ENCODE measurements at places on chromosomes 4 and X.
A peak's percentile ranks its signal among the peaks of the same experiment; 100 is the strongest.

DNA sequence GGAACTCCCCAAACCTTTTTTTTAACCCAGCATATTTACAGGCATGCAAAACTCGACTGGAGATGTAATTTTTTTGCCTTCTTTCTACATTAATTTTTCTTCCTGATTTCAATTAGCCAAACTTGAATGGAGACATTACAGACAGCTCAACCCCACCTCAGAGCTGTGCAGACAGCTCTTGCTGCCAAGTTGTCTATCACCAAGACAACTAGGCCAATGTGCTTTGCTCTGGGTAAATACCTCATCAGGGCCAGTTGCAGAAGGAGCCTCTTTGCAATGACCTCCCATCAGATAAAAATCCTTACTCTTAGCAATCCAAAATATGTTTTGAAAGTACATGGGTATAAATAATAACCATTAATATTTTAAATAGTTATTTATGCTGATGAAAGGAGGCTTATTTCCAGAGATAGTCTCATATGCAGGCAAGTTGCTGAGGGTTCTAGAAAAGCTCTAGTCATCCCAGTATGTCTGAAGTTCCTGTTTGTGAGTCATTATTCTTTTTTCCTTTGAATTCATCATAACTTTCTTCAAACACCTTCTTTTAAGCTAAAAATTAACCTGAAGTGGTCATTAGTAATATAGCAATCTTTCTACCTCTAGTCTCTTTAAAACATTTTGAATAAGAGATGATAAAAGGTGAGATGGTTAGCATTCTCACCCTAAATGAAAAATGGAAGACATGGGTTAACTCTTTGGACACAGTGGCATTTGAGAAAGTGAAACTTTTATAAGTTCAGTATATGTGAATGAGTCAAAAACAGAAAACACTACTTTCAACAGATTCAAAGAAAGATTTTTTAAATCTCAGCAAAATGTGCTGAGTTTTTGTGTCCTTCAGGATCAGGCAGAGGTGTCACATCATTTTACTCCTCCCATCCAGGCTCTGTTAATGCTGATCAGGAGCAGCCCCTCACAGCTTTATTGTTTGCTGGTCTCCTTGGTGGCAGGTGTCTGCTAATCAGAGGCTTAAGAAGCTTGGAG lies 475.5 kb upstream of the FGF16 start:
- DNase-seq = no peak

DNA sequence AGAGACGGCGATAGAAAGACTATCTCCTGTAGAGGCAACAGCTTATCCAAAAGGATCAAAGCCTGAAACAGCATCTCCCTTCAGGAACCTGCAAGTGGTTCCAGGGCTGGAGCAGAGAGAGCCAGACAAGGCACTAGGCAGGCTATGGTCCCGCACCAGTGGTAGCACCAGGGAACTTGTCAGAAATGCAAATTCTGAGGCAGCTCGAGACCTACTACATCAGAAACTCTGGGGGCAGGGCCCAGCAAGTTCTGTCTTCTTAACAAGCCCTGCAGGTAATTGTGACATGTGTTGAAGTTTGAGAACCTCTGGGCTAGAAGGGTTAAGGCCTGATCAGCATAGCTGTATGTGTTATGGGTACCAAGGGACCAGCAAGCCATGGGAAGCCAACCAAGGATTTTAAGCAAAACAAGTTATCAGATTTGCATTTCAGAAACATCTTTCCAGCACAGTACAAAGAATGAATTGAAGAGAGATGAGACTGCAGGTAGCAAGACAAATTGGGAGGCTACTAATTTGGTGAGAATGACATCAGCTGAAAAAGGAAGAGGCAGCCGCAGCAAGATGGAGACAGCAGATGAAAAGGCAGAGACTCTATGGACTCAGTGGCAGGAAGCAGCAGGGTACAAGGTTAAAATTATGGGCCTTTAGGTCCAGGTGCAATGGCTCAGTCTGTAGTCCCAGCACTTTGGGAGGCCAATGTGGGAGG lies 139.7 kb downstream of the TSPAN5 start:
- DNase-seq = no peak

GRCh38 chr4:84647312-84647884 lies 64.5 kb downstream of the CDS1 start:
- peak; percentile 43 for DNase-seq

- no peak for DNase-seq
Observed at GRCh38 chrX:23888887-23889501, 18.7 kb downstream of the APOO start.
